Aorta (tissue), 5 donors: ENCODE measurements at places on chromosomes 3 and 15.

DNA sequence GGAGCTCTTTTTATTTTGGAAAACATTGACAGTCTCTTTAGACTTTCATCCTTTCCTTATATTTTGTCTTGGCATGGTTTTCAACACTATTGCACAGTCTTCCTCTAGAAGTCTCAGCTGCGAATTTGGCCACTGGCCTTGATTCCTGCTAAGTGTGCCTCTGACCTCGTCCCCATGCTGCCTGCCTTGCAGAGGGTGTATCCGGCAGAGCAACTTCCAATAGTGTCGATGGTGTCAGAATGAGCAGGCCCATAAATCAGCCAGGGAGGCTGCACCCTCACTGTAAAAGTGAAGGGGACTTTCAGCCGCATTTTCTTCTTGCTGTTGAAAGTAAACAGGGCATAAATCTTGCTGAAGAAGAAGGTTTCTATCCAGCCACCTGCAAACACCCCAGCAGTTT lies 336.7 kb upstream of the TRIM42 start:
- DNase-seq, result no peak

- DNase-seq, result no peak
Measured at GRCh38 chr3:81485444-81485865, 276.0 kb downstream of the GBE1 start.

DNA sequence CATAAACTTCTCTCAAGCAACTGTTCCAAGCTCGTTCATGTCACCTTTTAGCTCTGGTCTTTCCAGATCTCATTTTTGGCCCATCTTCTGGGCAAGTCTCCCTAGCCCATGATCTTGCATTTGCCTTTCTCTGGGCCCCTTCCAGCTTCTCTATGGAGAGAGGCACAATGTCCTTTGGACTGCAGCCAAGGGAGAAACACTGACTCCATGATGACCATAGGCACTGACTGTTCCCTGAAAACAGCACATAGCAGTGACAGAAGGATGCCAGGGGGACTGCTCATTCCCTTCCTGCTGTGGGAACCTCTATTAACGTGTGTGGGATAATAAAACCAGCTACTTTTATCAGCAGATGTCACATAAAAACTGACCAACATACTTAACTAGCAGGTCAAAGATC lies 60.3 kb downstream of the STRIT1 start:
- no peak for DNase-seq

DNA sequence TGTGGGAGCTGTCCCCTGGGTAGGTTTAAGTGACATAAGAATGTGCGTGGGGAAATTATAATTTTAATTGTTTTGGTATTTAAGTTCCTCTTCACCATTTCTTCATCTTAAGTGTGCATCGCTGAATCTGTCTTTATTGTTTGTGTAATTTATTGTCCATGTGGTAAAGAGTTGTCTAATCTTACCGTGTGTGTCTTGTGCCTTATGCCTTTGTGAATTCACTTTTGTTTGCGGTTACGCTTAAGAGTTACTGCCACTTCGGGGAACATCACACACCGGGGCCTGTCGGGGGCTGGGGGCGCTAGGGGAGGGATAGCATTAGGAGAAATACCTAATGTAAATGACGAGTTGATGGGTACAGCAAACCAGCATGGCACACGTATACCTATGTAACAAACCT lies 767 bp downstream of the WDR48 start:
- DNase-seq, result no peak

- no peak for DNase-seq
Measured at GRCh38 chr3:114327665-114328064, 33.8 kb downstream of the TIGIT start.

DNA sequence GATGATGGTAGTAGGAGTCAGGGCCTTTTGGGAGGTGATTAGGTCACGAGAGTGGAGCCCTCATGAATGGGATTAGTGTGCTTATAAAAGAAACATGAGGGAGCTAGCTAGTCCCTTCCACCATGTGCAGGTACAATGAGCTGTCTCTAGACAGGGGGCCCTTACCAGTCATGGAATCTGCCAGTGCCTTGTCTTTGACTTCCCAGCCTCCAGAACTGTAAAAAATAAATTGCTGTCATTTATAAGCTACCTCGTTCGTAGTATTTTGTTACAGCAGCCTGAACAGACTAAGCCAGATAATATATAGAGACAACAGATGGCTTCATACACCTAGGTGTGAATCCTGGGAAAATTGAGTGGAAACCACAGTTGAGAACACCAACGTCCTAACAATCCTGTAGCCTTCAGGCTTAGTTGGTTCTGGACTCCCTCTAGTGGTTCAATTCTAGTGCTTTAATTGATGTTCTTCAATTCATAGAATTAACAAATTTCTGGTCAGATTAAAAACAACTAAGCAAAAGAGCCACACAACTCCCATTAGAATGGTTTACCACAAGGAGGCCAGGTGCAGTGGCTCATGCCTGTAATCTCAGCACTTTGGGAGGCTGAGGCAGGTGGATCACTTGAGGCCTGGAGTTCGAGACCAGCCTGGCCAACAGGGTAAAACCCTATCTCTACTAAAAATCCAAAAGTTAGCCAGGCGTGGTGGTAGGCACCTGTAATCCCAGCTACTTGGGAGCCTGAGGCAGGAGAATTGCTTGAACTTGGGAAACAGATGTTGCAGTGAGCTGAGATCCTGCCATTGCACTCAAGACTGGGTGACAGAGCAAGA lies 21.3 kb upstream of the GATM start:
- no peak for DNase-seq

- no peak for DNase-seq
Measured at GRCh38 chr15:39837454-39837853, 54.8 kb upstream of the FSIP1 start.

- DNase-seq, result peak; percentile 51
Measured at GRCh38 chr15:44340410-44340809, 51.9 kb downstream of the GOLM2 start.

- peak; percentile 77 for DNase-seq
Measured at GRCh38 chr15:31434588-31435260, 108.1 kb downstream of the KLF13 start.

GRCh38 chr15:94400526-94401298 lies 169.4 kb downstream of the MCTP2 start:
- DNase-seq, result no peak

- DNase-seq, result no peak
Measured at GRCh38 chr3:184260724-184261269, 556 bp downstream of the CAMK2N2 start.

- no peak for DNase-seq
Measured at GRCh38 chr3:114874522-114874971, 272.5 kb downstream of the ZBTB20 start.

DNA sequence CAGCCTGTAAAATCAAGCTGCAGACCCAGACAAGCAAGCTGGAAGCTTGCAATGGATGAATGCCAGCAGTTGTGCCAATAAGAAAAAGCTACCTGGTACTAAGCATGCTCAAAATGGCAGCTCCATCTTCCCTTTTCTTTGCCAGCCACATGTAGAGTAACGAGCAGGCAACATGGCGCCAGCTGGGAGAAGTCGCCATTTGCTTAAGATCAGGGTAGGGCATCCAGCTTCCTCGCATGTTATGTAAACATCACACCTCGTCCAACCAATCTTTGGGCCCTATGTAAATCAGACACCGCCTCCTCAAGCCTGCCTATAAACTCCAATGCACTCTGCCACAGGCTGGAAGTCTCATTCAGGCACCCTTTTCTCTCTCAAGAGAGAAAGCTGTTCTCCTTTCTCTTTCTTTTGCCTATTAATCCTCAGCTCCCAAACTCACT lies 973.9 kb downstream of the FHIT start:
- no peak for DNase-seq

GRCh38 chr3:135779024-135779423 lies 186.5 kb upstream of the PPP2R3A start:
- DNase-seq, result no peak

- no peak for DNase-seq
Measured at GRCh38 chr15:23753248-23753647, 66.1 kb upstream of the NDN start.

DNA sequence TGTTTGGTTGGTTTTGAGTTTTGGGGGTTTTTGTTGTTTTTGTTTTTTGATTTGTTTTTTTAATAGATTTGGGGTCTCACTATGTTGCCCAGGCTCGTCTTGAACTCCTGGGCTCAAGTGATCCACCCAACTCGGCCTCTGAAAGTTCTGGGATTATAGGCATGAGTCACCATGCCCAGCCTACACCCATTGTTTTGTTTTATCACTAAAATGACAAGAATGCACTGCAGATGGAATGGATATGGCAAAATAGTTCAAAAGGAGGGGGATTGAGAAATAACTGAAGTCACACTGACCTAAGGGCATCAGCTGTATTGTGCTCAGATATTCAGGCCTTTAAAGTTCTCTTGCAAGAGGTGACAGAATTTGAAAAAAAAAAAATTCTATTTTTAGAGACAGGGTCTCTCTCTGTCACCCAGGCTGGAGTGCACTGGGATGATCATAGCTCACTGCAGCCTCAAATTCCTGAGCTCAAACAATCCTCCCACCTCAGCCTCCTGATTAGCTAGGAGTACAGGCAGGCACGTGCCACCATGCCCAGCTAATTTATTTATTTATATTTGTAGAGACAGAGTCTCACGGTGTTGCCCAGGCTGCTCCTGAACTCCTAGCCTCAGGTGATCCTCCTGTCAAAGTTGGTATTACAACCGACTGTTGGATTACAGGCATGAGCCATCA lies 4.4 kb upstream of the RASA2 start:
- no peak for DNase-seq

- DNase-seq, result no peak
Measured at GRCh38 chr3:144241404-144241803, 269.8 kb downstream of the DIPK2A start.

- no peak for DNase-seq
Measured at GRCh38 chr3:121974601-121975111, 47.4 kb downstream of the ILDR1 start.

- DNase-seq, result no peak
Measured at GRCh38 chr3:184360929-184361531, 375 bp downstream of the CLCN2 start.

GRCh38 chr3:35733341-35733740 lies 94.0 kb downstream of the ARPP21 start:
- no peak for DNase-seq

GRCh38 chr15:62824111-62825015 lies 218.2 kb upstream of the TPM1 start:
- DNase-seq, result no peak
